ENCODE measurements at places on chromosomes 7 and 10.

- no peaks in the 10 kb centered on the region for H3K4me1 ChIP-seq
- H3K4me3 ChIP-seq, result no peak overlapping the region
- H3K27ac ChIP-seq, result no peak overlapping the region
- DNase-seq, result no peak
Measured at GRCh38 chr7:83429493-83429892, 219.4 kb downstream of the SEMA3E start.

- H3K27me3 ChIP-seq, result no peaks in the 10 kb centered on the region
- H3K4me3 ChIP-seq, result no peak overlapping the region
Measured at GRCh38 chr7:139999516-139999915, 63.2 kb downstream of the PARP12 start.

DNA sequence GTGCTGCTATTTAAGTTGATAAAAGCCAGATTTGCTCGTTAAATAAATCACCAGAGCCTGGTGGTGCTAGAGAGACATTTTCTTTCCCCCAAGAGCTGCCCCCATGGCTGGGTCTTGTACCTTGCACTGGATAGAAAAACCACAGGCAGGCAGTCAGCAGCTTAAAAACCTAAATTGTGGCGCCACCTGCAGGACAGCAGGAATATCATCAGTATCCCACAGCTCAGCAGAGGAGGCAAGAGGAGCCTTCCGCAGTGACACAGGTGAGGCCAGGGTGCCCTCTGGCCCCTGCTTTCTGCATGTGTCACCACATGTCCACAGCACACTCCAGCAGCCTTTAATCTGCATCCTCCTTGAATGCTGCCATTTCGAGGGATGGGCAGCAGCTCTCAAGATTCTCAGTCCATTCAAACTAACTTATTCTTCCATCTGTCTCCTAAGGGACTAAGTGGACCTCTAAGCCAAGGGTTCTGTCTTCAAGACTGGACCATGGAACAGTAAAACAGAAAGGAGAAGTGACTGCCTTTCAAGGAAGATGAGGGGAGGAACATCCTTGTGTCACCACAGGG, 4.5 kb upstream of the PLXNA4 start:
- H3K36me3 ChIP-seq, result no peaks in the 10 kb centered on the region
- H3K27me3 ChIP-seq, result peaks cover 16% of the 10 kb centered on the region
- no peaks in the 10 kb centered on the region for H3K4me1 ChIP-seq
- H3K4me3 ChIP-seq, result no peak overlapping the region
- peak; percentile 63 for DNase-seq

DNA sequence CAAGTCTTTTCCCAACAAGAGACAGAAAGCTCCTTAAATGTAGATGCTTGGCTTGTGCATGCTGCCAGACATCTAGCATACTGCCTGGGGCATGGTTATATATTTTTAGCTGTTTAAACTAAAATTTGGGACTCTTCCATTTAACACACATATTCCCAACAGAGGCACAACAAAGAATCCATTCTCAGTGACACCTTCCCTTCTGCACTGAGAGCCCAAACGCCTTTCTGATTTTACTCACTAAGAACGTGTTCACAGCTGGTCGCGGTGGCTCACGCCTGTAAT, 49.9 kb downstream of the CPVL start:
- no peaks in the 10 kb centered on the region for H3K4me1 ChIP-seq
- no peaks in the 10 kb centered on the region for H3K27me3 ChIP-seq
- no peak for DNase-seq
- no peak overlapping the region for H3K27ac ChIP-seq
- H3K4me3 ChIP-seq, result no peak overlapping the region

GRCh38 chr7:112449353-112449752, 907 bp upstream of the IFRD1 start:
- H3K4me1 ChIP-seq, result no peaks in the 10 kb centered on the region
- H3K27ac ChIP-seq, result peak overlapping the region; percentile 99
- no peaks in the 10 kb centered on the region for H3K36me3 ChIP-seq
- H3K27me3 ChIP-seq, result no peaks in the 10 kb centered on the region
- no peak overlapping the region for H3K4me3 ChIP-seq
- no peak for DNase-seq
